ENCODE measurements at places on chromosomes 16 and 17.
A peak's percentile ranks its signal among the peaks of the same experiment; 100 is the strongest.

- no peak for DNase-seq
Measured at GRCh38 chr16:20920091-20920490, 19.5 kb downstream of the LYRM1 start.

GRCh38 chr17:83135692-83136091 lies 56.3 kb downstream of the METRNL start:
- no peak for DNase-seq

DNA sequence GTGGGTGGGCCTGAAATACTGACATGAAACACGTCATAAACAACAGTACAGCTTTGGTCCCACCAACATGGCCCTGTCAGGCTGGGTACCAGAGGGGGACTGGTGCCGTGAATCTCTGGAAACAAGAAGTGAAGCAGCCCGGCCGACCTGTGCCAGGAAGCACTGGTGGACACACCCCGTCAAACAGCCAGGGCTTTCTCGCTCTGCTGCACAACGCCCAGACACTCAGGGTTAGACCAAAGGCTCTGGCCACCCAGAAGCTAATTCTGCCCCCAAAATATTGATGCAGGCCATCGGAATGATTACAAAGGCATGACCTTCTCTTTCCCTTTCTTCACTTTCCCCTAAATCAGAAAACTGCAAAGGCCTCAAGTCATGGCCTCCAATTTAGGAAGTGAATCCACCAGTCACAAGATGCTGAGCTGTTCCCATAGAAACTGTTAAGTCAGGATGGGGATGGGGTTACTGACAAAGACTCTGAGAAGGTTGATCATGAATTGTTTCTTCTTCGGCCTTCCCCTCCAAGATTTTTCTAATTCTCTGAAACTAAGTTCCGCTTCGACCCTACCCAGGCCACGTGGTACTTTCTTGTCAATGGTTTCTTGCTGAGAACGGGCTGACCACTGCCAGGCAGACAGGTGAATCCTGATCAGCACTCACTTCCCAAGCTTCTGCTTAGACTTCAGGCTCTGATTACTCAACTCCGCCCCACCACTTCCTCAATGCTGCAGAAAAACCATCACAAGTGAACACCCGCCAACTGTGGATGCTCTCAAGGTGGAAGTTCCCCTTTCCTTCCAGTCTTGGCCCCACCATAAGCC lies 6.7 kb downstream of the PITPNA start:
- no peak for DNase-seq

DNA sequence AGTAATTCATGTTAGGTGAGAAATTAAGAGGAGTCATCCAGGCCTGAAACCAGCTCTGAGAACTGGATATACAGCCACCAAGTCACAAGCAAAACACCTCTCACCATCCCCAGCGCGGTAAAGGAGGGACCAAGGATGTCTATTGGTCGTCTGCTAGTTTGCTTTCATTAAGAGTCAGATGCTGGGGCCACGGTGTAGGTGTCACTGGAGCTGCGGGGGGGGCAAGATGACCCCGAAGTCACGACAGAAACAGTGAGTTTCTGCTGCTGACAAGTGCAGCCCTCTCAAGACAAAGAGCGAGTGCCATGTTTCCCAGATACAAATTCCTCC lies 790 bp downstream of the NCBP3 start:
- DNase-seq = no peak

DNA sequence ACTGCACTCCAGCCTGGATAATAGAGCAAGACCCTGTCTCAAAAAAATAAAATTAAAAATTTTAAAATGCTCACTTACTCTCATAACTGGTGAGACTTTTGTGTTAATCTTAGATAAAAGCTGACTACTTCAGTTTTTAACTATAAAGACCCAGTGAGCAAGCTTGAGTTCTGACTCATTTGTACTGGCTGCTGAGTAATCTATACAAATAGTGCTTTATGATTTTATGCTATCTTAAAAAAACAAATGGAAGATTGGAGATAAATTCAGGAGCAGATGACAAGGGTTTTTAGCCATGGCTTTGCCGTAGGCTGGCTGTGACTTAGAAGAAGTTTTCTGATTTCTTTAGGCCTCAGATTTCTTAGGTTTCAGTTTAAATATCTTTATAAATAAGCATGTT lies 30.5 kb downstream of the SNTB2 start:
- no peak for DNase-seq

GRCh38 chr16:49058382-49058781 lies 223.3 kb downstream of the CBLN1 start:
- peak; percentile 27 for DNase-seq

GRCh38 chr16:1308036-1308976 lies 1.1 kb upstream of the UBE2I start:
- DNase-seq = no peak

GRCh38 chr16:67884684-67885083 lies at the start of gene NRN1L:
NRN1L (plus strand) TSS chr16:67884885; CDS start chr16:67884904, 19 bp downstream.
- no peak for DNase-seq

DNA sequence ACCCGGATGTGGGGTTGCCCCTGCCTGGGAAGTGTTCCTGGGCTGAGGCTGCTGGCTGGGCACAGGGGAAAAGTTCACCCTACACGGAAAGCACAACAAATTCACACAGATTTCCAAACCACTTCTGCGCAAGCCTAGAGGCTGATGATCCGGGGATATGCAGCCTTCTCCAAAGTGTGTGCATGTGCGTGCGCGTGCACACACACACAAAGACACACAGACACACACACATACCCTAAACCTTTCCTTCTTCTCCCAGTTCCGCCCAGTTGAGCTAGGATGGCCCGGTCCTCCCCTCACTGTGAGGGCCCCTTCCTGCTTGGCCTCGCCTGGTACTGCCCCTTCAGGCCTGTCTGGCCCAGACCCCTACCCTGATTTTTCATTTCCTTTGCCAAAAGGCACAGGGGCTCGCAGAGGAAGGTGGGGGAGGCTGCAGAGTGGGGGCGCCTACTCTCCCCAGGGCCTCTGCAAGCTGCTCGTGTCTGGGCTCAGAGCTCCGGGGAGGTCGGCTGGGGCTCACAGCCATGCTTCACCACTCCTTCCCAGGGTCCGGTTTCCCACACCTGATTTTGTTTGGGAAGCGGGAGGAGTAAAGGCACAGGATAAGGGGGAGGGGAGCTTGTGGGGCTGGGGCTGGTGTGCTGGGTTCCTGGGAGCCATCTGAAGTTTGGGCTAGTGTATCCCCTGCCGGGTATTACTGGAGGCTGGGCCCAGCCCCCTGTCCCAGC lies 144.7 kb downstream of the ENGASE start:
- no peak for DNase-seq

GRCh38 chr16:2287916-2288547 lies 20.1 kb upstream of the RNPS1 start:
- no peak for DNase-seq

- no peak for DNase-seq
Measured at GRCh38 chr17:74691151-74691550, 21.6 kb downstream of the CD300LF start.

DNA sequence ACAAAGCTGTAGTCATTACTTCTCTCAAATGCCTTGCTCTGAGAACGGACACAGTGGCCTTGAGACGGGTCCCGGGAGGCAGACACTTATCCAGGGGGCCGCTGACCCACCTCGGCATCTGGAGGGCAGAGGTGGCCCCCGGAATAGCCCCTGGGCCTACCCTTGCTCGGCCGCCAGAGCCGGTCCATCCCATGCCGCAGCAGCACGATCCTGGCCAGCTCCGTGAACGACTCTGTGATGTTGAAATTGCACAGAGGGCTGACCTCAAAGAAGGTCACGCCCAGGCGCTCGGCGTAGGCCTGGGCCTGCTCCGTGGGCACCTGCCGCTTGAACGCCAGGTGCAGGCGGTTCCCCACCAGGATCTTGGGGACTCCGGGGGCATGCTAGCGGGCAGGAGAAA lies 10.1 kb upstream of the WDR45B start:
- no peak for DNase-seq

DNA sequence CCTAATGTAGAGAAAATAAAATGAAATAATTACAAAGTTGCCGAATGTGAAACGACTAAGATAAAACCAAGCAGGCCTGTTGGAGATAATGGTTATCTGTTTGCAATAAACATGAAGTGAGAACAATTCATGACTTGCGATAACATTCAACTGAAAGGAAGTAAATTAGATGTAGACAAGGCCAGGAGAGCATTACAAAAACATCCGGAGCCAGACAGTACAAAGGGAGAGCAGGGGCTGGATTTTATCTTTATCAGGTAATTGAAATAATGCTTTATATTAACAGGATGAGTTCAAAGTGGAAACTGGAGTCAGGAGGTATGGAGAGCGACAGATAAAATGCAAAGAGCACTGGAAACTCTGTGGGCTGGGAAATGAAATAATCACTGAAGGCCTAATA lies 265.6 kb upstream of the GOT2 start:
- DNase-seq = no peak

- no peak for DNase-seq
Measured at GRCh38 chr17:6297960-6298359, 137.0 kb downstream of the AIPL1 start.

GRCh38 chr16:49283376-49284049 lies 1.9 kb upstream of the CBLN1 start:
- no peak for DNase-seq

Data from vagina (tissue), 2 donors.